ENCODE measurements at places on chromosomes 13 and 19.

DNA sequence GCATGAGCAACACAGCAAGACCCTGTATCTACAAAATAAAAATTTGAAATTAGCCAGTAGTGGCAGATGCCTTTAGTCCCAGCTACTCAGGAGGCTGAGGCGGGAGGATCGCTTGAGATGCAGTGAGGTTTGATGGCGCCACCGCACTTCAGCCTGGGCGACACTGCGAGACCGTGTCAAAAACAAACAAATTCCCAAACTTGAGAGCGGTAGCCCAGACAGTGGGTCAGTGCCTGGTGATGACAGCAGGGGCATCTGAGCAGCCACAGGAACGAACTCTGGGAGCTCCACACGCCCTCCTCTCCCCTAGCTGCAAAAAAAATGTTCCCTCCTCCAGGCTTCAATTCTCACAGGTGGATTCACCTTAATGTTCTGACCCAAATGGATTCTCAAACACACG lies 14.1 kb downstream of the ZNF490 start:
- DNase-seq = no peak

DNA sequence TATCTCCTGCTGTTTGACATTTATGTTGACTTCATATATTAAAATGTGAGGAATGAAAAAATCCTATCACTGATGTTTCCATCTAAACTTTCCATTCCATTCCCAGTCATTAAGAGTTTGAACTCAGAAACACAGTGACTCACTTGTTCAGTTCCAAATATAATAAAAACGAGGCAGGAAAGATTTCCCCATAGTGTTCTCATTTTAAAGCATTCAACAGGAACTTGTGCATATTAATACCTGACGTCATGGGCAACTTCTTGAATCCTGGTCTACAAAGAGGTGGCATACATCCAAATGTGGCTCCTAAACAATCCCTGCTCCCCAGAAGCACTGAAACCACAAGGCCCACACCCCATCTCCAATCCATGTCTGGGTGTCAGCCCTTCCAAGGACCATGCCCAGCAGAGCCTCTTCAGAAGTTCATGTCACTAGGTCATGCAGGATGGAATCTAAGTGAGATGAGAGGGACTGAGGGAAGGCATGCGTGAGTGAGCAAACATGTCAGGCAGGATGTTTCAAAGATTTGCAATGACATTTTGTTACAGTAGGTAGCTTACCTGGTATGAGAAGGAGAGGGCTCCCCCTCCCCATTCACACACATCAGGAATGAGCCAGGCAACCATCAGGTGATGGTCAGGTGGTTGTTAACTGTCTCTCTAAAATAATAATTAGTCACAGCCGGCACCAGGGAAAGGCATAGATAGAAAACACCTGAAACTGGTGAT lies 9.4 kb upstream of the ERVV-2 start:
- DNase-seq = no peak

- no peak for DNase-seq
Measured at GRCh38 chr19:27896091-27896490, 1316.9 kb downstream of the UQCRFS1 start.

- no peak for DNase-seq
Measured at GRCh38 chr13:85651440-85651839, 147.8 kb downstream of the SLITRK6 start.

DNA sequence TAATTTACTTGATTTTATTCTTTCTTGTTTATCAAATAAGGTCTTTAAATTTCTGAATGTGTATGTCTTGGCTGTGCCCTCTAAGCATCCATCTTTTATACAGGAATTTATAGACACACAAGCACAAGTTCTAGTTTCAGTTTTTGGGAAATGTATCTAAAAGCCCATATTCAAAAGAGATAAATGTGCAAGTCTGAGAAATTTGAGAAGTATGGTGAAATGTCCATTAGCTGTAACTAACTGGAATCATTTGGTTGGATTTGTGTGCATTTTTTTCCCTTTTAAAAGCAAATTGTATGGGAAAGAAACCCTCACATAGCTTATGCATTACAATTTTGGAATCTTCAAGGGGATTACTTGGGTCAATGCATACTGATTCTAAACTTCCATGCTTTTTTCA lies 532.0 kb downstream of the KLF5 start:
- DNase-seq = no peak

GRCh38 chr13:51731759-51732158 lies 72.2 kb downstream of the DHRS12 start:
- DNase-seq = no peak

DNA sequence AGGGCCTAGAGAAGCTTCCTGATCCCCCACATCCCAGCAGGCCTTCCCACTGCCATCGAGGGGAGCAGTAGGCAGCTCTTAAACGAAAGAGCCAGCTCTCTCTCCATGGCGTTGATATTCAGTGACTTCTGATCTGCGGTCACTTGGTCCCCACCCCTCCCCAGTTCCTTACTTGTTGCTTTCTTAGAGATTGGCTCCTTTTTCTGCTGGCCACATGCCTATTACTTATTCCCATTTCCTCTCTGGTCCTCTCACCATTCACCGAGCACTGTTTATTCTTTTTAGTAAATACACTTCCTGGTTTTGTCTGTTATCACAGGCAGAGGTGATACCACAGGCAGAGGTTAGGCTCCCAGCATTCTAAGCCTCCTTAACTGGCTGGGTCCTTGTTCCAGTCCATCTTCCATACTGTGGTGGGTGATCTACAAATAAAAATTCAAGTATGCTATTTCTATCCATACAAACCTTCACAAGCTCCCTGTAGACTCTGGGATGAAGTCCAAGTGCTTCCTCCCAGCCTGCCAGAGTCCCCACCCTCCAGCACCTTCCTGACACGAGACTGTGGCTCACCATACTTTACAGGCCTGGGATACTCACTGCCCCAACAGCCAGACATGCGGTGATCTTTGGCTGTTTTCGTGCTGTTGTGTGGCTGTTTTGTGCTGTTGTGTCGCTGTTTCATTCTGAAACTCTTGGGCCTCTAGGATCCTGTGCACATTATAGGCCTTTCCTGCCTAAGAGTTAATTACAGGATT lies 315.9 kb downstream of the ATP8A2 start:
- no peak for DNase-seq

DNA sequence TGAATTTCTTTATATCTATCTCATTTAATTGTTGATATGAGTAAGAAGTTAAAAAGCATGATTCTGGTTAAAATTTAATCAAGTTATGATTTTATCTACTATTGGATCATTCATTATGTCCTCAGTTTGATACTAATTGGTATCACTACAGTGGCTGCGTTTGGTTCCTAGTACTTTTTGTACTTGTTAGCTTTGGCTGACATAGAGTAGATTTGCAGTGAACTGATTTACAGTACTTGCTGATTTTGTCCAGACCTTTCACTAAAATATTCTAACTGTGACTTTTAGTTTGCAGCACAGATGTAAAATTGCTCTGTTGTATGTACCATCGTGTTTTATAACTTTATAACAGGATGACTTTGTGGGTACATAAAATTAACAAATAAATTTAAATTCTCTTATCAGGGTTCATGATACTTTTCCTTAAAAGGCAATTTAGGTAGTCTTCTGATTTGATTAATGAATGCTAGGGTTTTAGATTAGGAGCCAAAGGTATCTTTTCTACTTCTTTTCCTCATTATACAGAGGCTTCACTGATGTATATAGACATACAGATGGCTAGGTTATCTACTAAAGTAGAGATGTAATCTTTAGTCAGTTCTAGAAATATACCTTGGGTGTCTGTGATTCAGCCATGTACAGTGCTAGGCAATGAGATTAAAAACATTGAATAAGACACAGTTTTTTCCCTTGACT lies 8.7 kb downstream of the UCHL3 start:
- no peak for DNase-seq

- no peak for DNase-seq
Measured at GRCh38 chr13:37657134-37657533, 58.6 kb upstream of the POSTN start.

DNA sequence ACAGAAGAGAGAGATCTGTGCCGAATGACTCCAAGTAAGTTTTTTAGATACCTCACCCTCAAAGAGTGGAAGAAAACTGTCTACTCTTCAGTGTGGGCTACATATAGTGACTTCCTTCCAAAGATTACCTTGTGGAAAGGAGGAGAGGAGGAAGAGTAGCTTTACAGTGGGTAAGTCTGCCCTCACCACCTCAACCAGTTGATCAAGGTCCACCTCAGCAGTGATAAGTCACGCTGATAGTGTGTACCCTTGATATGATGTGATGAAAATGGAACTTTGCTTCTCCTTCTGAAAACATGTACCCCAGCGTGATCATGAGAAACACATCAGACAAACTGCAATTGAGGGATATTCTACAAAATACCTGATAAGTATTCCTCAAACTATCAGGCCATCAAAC lies 20.6 kb downstream of the KLF5 start:
- DNase-seq = no peak

DNA sequence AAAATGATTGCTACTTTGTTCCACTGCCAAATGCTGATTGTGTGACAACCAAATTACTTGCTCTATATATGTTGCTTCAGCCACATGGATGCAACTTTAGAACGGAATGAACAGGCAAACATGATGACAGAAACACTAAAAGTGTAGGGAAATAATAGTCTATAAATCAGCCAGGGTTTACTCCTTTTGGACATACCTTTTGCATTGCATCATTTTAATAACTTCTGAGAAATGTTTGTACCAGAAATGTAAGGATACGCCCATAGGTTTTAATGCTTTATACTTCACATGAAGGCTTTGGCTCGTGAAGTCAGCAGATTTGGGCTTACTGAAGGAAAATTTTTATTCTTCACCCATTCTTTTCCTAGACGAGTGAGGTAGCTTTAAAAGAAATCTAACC lies 141.0 kb downstream of the POSTN start:
- no peak for DNase-seq

GRCh38 chr13:24629320-24629719 lies 50.9 kb upstream of the ATP12A start:
- DNase-seq = no peak

DNA sequence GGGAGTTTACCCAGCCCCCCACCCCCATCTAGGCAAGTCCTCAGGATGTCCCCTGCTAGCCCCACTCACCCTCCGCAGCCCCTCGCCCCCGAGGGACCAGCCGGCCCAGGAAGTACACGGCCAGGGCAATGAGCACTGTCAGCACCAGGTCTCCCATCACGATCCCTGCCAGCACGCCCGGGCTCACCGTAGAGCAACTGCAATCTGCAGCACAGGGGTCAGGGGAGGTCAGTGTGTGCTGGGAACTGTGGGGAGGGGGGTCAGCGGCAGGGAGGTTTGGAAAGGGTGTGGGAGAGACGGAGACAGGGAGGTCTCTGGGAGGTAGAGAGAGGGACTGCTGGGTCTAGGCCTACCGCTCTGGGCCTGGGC lies 734 bp downstream of the TYROBP start:
- DNase-seq = no peak

GRCh38 chr19:18557411-18558201 lies at the start of gene KXD1:
Gene KXD1 (plus strand): TSS chr19:18557870. CDS start chr19:18562057, 4,187 bp downstream.
- DNase-seq = peak; percentile 95

DNA sequence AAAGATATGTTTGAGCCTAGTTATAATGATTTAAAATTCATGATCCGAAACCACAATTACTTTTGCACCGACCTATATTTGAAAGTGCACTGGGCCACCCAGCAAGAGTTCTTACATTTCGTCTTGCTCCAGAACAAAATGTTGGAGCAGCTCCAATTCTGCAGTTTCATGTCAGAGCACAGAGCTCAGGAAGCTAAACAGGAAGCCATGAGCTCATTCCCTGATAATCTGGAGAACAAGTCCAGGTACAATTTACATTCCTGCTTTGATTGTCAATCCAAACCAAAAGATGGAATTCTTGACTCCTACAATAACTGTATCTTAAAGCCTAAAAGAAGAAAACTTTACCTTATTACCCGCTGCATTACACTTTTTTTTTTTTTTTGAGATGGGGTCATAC lies 131.8 kb downstream of the KCTD12 start:
- no peak for DNase-seq

DNA sequence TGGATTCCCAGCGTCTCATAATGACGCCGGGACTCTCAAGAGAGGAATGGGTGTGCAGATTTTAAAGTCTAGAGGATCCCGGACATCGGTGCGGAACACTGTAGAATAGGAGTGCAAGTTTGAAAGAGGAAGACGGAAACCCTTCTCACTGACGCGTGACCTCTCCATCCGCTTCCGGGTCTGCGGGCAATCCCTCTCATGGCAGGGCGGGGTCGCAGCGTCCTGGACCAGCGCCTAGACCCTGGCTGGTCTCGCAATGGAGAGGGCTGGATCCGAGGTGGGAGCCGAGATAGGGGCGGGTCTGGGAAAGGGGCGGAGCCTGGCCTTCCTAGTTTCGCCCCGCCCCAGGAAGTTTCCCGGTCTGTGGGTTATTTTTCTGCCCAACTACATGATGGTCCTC lies 4.6 kb upstream of the ZNF845 start:
- no peak for DNase-seq

DNA sequence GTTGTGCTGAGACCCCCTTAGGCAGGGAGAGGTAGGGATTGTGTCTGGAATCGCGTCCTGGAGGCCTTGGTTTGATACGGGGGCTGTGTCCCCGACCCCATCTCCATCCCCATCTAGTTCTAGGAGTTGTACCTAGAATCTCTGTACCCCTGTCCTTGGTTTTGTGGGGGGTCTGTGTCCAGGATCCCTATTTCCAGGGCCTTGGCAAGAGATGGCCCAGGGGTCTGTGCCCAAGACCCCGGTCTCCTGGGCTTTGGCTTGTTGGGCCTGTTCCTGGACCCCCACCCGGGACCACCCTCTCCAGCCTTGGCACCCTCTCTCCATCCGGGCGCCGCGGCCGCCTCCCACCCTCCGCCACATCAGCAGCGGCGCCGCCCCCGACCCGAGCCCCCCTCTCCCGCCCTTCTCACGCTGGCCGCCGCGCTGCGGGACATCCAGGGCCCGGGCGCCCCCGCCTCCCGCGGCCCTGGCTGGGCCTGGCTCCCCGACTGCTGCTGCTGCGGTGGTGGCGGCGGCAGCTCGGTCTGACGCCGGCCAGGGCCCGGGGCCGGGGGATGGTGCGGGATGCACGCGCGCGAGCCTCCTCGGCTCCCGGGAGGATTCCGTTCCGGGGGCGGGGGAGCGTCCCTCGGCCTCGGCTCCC lies at the start of gene NUMBL:
NUMBL (minus strand) TSS at position 602 of the 643 bp plus-strand sequence; CDS start at position 434, 168 bp downstream.
- DNase-seq = no peak

DNA sequence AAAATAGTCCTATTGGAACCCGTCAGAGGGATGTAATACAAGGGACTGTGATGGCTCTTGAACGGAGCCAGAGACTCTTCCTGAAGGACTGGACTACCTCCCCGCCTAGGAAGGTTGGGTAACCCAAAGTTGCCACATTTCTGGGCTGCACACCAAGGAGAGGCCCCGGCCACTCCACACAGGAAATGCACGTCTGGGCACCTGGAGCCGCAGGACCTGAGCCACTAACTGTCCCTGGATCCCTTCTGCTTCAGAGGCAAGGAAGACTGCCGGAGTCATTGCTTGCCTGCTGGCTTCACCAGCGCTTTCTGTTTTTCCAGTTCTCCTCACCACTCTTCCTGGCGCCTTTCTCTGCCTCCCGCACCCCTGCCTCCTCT lies 1.2 kb upstream of the FLT1 start:
- DNase-seq = no peak

- DNase-seq = no peak
Measured at GRCh38 chr13:79011179-79011578, 352.2 kb upstream of the OBI1 start.

GRCh38 chr19:6076675-6077463 lies 33.4 kb downstream of the RFX2 start:
- DNase-seq = no peak

- no peak for DNase-seq
Measured at GRCh38 chr13:99653526-99653925, 152.3 kb downstream of the TM9SF2 start.

Data from T-helper 17 cell (primary cell).